ENCODE measurements at places on chromosomes 4 and X.

DNA sequence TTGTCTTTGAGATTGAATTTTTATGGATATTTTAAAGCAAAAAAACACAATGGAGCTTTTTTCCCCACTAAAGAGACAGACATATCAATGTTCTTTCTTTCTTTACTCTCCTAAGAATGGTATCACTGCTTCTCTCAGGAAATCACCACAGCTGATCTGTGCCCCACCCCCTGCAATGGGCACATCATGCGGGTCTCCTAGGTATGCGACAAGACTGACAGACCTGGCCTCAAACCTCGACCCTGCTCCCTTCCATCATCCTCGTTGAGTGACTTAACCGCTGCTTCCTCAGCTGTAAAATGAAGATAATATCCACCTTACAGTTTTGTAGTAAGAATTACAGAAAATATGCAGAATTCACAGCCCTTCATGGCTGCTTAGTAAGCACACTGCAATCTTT, 58.3 kb downstream of the LEF1 start:
- DNase-seq: no peak

DNA sequence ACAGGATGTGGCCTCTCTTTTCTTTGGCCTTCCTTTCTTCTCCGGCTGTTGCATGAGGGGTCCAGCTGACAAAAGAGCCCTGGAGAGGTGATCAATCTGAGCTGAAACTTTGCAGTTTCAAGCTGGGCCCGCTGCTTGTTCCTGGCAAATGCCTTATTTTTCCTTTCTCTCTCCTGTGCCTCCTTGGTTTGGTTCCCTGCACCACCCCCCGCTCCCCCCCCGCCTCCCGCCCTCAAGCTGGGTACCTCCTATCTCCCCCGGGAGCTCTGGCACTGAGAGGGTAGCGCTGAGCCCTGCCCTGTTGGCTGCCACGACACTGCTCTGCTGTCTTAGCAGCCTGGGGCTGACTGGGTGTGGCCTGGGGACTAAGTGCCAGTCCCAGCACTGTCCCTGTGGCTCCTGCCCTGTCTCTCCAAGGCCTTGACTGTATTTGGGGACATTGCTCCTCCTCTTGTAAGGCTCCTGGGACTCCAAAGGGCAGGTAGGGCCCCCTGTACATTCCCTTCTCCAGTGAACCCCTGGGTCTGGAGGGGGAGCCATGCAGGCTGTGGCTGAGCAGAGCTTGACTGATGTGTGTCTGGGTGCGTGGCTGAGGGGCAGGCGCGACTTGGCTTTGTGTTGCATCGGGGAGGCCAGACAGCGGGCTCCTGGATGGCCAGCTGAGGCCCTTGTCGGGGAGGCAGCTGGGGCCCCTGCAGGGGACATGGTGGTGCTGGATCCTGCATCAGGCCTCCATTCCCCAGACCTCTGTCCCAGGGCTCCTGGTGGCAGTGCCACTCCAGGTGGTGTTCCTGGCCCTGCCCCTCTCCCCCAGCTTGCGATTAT, 1.1 kb downstream of the PLXNA3 start:
- no peak for DNase-seq

- no peak for DNase-seq
Measured at GRCh38 chr4:143726714-143727113, 26.2 kb upstream of the FREM3 start.

DNA sequence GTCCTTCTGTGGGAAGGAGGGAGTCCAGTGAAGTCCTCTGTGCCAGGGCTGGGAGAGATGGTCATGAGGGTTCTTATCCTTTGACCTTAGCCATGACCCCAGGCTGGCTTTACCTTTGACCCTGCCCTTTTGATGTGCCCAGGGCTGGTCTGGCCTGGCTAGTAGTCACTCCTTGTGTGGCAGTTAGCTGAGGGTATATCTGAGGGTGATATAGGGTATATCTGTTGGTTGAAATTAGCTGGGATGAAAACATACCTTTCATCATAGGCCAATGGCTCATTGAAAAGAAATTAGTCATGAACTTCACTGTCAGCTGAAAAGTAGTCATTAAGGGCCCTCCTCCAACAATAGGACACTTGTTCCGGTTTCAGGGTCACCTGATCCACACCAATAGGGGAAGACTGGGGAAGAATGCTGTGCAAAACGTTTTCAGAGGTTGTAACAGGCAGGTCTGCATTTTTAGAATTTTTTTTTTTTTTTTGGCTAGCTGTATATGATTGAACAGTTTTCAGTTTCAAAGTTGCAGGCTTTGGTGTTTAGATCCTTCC, 74.6 kb upstream of the STOX2 start:
- DNase-seq: no peak
